ENCODE measurements at places on chromosomes 2 and 18.

- DNase-seq: no peak
Measured at GRCh38 chr2:23692851-23693605, 233.9 kb downstream of the ATAD2B start.

DNA sequence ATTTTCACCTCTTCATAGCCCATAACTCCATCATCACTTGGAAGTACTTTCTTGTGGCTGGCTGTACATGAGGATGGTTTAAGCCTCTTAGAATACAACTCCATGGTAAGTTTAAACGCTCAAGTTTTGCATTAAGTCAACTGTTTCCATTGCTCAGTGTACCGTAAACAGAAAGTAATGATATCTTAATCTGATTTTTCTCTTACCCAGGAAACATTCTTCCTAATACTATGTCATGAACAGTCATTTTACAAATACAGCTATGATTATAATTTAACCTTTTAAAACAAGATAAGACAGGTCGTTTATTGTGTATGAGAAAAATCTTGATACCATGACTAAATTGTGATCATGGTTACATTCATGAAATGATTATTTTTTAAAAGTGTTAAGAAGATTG lies 11.6 kb upstream of the DYNC2LI1 start:
- DNase-seq: no peak

GRCh38 chr2:227827143-227827542 lies 13.5 kb downstream of the CCL20 start:
- no peak for DNase-seq

GRCh38 chr2:234425639-234426603 lies 71.0 kb downstream of the ARL4C start:
- peak; percentile 86 for DNase-seq

DNA sequence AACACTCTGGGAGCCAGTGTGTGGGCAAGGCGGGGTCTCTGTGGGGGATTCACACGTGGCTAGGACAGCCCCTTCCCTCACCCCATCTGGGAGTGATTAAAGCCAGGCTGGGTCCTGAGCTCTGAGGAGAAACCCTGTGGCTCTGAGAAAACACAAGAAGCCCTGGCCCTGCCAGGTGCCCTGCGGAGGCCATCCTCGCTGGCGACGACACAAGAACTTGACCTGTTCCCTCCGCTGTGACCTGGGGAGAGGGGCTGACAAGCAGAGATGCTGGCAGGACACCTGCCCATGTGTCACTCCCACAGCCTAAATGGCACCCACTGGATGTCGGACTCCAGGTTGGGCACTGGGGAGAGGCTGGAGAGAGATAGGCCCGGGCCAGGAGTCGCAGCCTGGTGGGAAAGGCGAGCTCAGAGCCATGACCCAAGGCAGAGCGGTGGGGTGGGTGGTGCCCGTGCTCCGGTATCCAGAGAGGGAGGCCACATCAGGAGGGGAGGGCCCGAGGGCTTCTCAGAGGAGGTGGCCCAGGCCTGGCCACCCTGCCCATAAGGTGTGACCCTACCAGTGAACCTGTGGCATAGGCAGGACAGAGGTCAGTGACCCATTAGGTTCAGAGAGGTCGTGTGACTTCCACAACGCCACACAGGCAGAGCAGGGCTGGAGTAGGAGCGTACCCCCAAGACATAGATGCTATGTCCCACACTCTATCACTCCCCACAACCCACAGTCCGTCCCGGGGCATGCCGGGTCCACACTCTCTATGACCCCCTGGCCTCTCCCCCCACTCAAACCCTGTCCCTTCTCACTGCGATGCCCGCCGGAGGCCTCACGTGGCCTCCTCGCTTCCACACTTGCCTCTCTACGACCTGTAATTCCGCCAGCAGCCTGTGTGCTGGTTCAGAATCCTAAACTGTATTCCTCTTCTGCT lies 59.4 kb upstream of the HPCAL1 start:
- no peak for DNase-seq

DNA sequence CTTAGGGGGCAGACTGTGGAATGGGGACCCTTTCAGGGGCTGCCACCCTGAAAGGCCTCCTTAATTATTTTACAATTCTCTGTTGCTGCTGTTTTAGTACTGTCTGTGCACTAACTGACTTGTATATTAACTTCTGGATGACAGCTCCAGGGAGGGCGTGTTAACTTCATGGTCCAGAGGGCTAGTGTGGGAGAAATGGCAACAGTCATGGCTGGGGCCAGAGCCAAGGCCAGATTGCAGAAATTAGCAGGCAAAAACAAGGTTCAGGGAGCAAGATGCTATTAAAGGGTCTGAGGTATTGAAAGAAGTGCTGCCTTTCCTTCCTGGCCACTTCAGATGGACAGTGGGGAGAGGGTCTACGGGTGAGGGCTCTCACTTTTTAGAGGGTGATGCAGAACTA lies 9.1 kb downstream of the WIPF1 start:
- DNase-seq: no peak

DNA sequence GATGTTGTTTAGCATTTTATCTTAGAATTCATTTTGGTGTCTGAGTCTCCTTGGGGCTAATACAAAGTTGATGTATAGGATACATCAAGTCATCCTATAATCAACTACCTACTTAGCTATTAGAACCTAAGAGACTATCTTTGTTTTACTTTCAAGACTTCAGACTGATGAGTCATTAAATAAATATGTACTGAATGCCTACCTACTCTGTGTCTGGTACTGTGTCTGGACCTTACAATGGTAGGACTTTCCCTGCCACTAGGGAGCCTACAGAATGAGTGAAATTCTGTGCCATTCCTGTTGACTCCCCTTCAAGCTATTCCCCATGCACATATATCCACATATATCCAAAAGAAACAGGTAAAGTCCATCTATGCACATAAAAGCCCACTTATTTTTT lies 114.5 kb downstream of the ERBB4 start:
- no peak for DNase-seq

DNA sequence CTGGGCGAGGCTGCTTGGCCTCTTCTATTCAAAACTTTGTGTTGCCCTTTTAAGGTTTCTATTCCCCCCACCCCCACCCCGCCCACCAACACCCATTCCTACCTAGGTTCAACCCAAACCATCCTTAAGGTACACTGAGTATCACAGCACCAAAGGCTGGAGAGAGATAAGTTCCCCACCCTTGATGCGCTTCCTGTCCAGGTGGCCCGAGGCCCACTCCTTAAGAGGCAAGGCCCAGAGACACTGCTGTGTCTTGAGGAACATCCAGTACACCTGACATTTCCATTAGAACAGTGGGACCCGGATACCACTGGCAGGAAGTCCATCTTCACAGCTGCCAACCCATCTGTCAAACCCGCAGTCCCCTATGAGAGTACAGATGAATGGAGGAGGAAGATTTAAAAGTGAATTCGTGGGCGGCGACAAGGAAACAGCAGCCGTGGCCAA lies 277 bp upstream of the INPP1 start:
- no peak for DNase-seq

- no peak for DNase-seq
Measured at GRCh38 chr18:66734451-66734850, 130.6 kb upstream of the CDH19 start.

DNA sequence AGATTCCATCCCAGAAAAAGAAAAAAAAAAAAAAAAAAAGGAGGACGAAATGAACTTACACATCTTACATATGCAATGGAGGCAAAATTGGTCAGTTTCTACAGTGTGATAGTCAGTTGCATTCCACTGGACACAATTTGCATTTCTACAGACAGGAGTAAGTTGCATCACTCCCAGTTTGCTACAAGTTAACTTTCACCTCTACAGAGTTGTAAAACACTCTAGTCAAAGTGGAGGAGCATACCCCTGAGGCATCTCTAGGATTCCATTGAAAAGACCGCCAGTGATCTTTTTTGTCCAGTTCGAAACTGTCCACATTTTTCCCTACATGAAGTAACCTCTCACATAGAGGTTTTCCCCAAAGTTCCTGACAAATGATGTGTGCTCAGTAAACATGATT lies 202.8 kb downstream of the VAPA start:
- DNase-seq: no peak

DNA sequence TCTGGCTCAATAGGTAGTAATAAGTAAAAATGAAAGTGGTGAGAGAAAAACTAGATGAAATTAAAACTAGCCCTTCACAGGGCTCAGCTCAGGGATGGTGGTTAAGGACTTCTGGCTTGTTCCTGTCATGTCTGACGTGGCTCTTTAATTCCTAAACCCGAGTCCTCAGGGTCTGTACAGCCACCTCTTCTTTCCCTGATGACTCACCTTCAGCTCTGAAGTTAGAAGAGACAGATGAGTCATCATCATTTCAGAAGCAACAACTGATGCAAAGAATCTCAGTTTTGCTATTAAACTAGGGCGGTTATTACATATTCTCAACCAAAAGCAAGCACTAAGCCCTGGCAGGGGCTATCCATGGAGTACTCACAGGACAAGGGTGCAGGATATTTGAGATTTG lies 24.0 kb upstream of the ITGB6 start:
- no peak for DNase-seq

DNA sequence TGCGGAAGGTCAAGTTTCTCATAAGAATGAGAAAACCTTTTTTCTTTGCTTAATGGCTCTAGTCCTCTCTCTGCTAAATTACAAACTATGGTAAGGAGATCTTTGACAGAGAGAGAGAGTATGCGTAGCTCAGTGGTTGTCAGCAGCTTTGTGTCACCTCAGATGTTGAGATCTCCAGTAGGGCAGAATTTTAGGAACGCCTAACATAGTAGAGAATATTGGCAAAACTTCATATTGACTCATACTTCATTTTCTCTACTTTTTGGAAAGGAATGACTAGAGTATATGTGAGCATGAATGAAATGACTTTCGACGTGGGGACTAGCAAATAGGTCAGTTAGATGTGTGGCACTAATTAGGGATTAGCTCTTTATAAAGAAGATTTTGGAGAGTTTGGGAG lies 64.0 kb downstream of the WDR7 start:
- DNase-seq: no peak

DNA sequence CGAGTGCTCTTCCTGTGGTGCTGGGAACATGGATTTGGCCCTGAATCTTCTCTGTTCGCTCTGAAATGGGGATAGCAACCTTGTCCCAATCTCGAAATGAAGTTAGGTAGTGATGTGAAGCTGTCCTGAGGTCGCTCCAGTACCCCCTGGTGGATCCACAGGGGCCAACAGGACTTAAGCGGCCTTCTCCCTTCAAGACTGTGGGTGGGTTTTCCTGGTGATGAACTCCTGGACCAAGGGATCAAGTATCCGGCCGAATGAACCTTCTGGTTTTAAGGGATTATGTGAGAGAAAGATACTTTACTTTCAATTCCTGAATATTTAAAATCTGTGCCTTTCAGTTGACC lies 156.5 kb downstream of the NAPG start:
- no peak for DNase-seq

GRCh38 chr2:40760071-40760666 lies 308.3 kb upstream of the SLC8A1 start:
- DNase-seq: no peak

GRCh38 chr2:64704996-64705395 lies 51.3 kb upstream of the SERTAD2 start:
- DNase-seq: no peak

- DNase-seq: no peak
Measured at GRCh38 chr2:206255003-206255402, 19.5 kb upstream of the ZDBF2 start.

- DNase-seq: no peak
Measured at GRCh38 chr2:182300608-182301007, 126.2 kb downstream of the PDE1A start.

DNA sequence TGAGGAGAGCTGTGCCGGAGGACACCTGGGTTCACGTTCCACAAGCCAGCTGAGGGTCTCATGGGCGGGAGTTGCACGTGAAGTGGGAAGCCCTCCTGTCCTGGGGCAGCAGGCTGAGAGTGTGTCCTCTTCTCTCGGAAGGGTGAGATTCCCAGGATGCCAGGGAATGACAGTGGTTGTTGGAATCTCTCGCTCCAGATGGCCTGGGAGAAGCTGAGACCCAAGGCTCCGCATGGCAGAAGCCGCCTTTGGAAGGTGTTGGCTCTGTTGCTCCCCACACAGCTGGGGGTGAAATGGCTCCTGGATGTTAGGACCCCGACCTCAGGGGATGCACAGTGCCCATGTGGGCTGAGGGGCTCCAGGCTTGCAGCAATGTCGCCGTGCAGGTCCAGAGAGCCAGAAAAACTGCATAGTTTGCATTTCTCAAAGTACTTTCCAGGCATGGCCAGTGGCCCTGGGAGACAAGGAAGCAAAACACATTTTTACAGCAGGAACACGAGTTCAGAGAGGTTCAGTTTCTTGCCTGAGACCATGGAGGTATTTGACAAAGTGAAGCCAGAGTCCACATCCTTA lies 153.4 kb downstream of the TMEM18 start:
- DNase-seq: no peak

GRCh38 chr2:98547092-98547790 lies 61.1 kb downstream of the COA5 start:
- no peak for DNase-seq

DNA sequence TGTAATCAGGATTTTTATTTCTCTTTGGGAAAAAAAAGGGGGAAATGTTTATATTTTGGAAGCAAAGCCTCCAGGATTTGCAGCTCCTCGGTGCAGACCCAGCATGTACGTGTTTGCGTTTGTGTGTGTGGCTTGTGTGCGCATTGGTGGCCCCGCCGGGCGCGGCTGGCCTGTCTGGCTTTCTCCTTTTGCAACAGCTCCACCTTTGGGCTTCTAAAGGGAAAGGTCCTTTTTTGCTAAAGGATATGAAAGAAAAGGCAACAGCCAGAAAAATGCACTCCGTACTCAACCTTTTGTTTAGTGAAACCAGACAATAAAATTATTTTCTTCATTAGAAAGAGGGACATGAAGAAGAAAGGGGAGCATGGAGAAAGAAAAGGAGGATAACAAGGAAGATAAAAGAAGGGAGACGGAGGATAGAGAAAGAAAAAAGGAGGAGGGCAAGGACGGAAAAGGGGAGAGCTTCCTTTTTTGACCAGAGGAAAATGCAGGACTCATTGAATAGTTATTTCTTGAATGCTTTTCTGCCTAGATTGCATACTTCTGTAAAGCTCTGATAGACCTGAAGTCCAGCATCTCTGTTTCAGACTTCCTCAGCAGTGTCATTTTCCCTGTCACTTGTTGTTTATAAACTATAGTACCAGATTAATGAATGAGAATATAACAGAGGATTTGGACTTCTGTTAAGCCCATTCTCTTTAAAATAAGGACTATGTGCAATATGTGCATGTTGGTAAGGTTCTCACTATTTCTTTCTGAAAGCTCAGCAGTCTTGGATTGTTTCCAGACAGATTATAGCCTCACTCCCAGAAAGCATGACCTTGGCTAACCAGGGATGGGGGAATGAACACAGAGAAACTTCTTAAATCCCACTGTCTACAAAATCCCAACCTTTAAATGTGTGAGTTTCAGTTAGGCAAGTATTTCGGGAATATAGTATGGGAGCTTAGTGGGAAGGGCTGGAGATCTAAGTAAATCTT lies 563.1 kb upstream of the PIK3C3 start:
- no peak for DNase-seq

- DNase-seq: peak; percentile 64
Measured at GRCh38 chr2:27074738-27075565, 3.5 kb upstream of the EMILIN1 start.

Data from CD4-positive, alpha-beta T cell treated with Interleukin-12 subunit alpha and Interleukin-12 subunit beta, for 1 hour (primary cell).